ENCODE measurements at places on chromosomes 13 and 19.

DNA sequence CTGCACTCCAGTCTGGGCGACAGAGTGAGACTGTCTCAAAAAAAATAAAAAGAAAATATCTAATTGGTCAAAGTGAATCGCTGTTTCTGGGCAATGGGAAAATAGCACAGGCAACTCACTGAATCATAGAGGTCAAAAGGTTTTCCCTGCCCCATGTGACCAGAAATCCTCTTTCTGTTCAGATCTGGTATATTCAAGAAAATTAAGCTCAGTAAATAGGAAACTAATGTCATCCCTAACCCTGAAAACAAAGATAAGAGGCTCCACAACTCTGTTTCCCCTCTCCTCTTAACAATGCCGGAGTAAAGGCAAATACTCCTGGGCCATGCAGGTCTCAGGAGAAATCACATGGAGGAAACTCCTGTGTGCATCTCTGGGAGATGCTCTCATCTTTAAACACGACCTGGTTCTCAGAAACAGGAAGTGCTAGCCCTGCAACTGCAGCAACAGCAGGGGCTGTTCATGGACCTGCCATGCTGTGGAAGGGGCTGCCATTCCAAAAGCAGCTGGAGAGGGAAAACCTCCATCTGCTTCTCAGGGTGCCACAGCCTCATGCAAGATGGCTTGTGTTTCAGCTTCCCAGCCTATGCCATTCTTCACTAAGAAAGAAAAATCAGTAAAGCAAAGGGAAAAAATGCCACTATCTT is 47.5 kb upstream of the SLC7A9 start:
- DNase-seq: no peak

- no peak for DNase-seq
Measured at GRCh38 chr19:13207237-13207845, 57.1 kb downstream of the IER2 start.

DNA sequence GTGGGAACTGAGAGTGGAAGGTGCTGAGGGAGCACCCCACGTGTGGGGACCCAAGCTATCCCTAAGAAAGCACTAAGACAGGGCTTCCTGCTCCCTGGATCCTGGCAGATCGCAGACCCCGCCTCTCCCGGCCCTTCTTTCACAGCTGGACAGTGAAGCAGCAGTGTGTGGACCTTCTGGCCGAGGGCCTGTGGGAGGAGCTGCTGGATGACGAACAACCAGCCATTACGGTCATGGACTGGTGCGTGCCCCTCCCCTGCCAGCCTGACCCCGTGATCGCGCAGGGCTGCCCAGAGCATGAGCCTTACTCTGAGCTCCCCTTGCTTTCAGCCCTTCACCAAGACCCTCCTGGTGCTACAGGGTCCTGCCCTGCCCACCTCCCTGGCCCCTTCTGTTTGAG is 2.3 kb downstream of the NCCRP1 start:
- DNase-seq: no peak

- no peak for DNase-seq
Measured at GRCh38 chr19:47370045-47370611, 21.0 kb downstream of the DHX34 start.

- no peak for DNase-seq
Measured at GRCh38 chr13:108676620-108677019, 47.2 kb downstream of the MYO16 start.

DNA sequence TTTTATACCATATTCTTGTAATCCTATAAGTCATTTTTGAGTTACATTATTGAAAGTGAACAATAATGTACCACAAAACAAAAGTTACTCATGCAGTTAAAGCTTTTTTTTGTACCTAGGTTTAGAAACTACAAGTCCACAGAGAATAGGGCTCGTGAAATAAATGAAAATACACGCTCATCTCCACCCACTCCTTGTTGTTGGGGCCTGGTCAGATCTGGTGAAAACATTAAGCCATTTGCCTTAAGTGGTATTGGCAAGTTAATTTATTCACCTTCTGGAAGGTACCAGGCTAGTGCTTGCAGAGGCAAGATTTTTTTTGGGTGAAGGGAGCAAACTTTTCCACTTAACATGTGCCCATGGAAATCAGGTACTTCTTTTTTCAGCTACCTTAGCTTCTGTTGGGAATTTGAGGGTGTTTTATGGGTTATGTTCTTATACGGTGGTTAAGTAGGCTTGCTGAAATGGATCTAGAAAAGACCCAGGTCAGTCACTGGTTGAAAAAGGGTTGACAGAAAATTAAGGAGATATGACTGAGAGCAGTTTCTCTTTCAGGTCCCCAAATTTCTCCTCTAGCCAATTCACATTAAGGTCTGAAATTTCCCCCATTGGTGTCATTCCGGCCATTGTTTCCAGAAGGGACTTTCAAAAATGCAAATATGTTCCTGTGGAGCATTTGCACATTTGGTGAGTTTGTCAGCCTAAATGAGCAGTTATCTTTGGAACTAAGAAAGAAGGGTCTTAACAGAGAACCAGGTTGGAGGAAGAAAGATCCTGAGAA is 143.3 kb downstream of the KCNRG start:
- no peak for DNase-seq

GRCh38 chr19:9729162-9729561 is 39.4 kb downstream of the ZNF846 start:
- peak; percentile 11 for DNase-seq

GRCh38 chr13:110714797-110715394 is 1.4 kb downstream of the ING1 start:
- DNase-seq: no peak

GRCh38 chr19:50649433-50650391 is at the start of gene C19orf81:
C19orf81 (plus strand) TSS chr19:50649445; CDS start chr19:50649445, 0 bp downstream.
- DNase-seq: no peak

DNA sequence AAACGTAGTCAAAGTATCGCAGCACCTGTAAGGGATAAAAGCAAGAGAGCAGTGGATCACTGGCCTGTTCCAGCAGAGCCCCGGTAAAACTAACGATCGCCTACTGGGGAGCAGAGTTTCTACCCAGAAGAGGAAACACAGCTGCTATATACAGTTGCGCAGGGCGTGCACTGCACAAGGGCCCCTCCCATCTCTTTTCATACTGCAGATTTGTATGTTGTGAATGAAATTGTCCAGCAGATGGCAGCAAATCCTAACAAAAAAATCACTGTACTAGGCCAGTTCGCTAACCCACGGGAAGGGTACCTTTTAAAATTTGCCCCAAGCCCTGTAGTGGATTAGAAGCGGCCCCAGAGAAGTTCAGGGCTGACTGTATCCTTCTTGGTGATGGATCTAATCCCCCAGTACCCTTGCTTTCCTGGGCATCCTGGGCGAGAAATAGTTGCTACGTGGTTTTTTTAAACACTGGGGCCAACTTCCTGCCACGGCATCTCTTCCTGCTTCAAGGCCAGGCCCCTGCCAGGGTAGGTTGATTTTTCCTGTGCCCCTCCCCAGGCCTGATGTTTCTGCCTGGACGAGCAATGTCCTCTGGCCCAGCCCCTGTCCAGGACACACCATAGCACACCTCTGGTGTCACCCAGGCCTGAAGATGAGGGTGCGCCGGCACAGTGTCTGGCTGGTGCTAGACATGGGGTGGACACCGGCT is 127.0 kb downstream of the IER2 start:
- DNase-seq: peak; percentile 92

DNA sequence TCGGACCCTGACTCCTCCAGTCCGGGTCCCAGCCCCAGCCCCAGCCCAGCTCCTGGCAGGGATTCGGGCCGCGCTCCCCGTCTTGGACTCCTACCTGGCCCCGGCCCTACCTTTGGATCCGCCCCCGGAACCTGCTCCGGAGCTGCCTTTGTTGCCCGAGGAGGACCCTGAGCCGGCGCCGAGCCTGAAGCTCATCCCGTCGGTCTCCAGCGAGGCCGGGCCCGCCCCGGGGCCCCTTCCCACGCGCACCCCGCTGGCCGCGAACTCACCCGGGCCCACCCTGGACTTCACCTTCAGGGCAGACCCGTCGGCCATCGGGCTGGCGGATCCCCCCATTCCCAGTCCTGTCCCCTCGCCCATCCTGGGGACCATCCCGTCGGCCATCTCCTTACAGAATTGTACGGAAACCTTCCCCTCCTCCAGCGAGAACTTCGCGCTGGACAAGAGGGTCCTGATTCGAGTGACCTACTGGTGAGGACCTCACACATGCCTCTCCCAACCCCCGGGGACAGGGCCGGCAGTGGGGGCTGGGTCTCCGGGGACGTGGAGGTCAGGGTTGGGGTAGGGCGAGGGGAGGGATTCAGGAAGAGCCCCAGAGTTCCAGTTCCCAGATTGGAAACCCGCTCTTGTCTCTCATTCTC is 732 bp downstream of the SELENOV start:
- DNase-seq: no peak

DNA sequence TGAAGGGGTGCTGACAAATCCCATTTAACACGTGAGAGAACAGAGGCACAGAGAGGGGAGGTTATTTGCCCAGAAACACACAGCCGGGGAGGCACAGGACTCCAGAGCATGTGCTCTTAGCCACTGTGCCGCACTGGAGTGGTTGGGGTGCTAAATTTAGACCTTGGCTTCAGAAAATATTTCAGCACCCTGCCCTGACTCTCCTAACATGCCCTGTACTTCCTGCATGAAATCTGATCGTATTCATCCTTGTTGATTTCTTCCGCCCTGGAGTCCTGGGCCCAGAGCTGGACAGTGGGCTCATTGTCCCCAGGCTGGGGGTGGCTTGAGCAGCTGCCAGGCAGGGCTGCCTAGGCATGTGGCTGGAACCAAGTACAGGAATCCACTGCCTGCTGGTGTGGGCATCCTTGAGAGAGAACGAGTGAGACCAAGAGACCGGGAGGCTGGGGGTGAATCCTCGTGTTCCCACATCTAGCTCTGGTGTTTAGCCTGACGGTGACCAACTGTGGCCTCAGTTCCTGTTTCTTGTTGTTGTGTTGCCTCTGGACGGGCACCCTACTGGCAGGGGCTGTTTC is 5.3 kb downstream of the SLC27A1 start:
- peak; percentile 40 for DNase-seq

GRCh38 chr19:3186891-3187661 is 1.3 kb downstream of the NCLN start:
- no peak for DNase-seq

- DNase-seq: no peak
Measured at GRCh38 chr19:39824143-39825092, 9.5 kb downstream of the DYRK1B start.

Data from KBM-7 (cell line).